ENCODE measurements at places on chromosomes 12 and 14. TPM values are rescaled to one million over a fixed set of nuclear protein-coding genes. Genes with fewer than 3 reads are reported as not detected.

The RIN3 gene
- 10.4 TPM for total RNA-seq

The GPR135 gene
- 3.0 TPM for total RNA-seq

DNA sequence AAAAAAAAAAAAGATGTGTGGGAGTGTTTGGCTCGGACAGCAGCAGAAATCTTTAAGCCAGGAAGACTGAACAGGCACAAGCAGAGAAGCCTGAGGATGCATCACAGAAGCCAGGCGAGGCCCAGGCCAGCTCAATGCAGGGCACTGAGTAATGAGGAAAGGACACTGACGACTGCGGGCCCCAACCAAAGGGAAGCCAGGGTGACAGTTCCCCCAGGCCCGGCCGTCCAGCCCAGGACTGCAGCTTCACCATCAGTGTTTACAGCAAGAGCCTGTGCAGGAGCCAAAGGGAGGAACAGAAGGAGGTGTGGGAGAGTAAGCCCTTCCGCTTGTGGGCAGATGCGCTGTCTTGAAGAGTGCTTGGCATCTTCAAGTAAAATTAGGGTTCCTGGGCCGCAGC is 205.3 kb upstream of the SFSWAP start:
- no peak for DNase-seq

- DNase-seq = no peak
These were observed 244.7 kb downstream of the MSRB3 start for GRCh38 chr12:65522956-65523860.

GRCh38 chr12:129871991-129872972 is 31.5 kb downstream of the TMEM132D start:
- no peak for DNase-seq

Measured in suprapubic skin (tissue), 4 donors.